NCI-H526 (cell line): ENCODE measurements at places on chromosomes 13 and 19.
A peak's percentile ranks its signal among the peaks of the same experiment; 100 is the strongest.

- no peak for DNase-seq
These were observed 84.5 kb downstream of the EFNB2 start for GRCh38 chr13:106450991-106451390.

- peak; percentile 88 for DNase-seq
These were observed at the start of gene ZNF93 for GRCh38 chr19:19900729-19901444. Gene ZNF93, plus strand, starts transcription at chr19:19900946. Its CDS starts 143 bp downstream, at chr19:19901089.

- DNase-seq: no peak
These were observed 169.9 kb downstream of the FLT1 start for GRCh38 chr13:28325022-28325421.

DNA sequence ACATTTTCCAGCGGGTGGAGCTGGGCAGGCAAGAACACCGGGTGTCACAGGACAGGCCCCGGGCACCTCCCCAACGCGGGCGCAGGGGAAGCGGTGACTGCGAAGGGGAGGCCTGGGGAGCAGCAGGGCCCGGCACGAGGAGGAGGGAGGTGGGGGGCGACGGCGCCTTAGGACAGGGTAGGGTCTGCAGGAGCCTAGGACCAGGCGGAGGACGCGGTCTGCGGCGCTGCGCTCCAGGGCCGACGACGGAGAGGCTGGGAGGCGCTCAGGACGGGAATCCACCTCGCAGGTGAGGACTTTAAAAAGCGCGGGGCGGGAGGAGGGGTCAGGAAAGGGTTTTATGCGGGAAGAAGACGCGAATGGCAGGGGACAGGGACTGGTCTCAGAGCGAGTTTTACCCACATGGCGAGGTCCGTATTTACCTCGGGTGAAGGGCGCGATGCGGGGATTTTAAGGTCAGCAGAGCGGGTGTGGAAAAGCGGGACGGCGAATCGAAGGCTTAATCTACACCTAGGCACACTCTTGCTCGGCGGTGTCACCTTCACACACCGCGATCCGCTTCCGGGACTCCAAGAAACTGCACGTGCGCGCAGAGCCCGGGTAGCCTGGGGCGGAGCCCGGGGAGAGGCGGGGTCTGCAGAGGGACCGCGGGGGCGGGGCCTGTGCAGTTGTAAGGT lies 13.5 kb downstream of the ERVV-2 start:
- DNase-seq: peak; percentile 86

- DNase-seq: no peak
These were observed 13.6 kb downstream of the CCDC97 start for GRCh38 chr19:41323430-41324125.

DNA sequence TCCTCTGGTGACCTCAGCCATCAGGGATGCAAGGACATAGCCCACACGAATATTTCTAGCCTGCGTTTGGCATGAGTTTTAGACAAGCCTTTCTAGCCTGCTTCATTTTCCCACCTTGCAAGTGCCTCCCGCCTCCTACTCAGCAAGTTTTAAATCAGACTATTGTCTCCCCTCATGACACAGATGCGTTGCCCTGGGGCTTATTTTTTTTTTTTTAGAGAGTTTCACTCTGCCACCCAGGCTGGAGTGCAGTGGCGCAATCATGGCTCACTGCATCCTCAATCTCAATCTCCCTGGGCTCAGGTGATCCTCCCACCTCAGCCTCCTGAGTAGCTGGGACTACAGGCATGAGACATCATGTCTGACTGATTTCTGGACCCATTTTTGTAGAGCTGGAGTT lies 14.6 kb downstream of the GJB2 start:
- no peak for DNase-seq

GRCh38 chr13:93603043-93603442 lies 376.4 kb downstream of the GPC6 start:
- no peak for DNase-seq

GRCh38 chr13:89878904-89879303 lies 1468.6 kb upstream of the MIR17HG start:
- no peak for DNase-seq

DNA sequence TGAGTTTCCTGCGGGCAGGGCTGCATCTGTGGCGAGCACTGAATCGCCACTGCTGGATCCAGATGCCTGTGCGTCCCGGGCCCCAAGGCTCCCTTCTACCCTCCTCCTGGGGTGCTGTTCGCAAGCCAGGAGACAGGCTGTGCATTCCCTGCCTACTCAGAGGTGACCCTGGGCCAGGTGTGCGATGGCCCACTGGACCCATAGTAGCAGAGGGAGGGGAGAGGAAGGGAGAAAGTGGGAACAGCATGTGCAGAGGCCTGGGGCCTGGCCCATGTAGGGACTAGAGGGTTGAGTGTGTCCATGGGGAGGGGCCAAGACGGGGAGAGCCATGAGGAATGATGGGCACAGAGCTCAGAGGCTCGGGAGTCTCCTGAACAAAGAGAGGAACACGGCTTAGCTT lies 27.3 kb downstream of the CARM1 start:
- no peak for DNase-seq

GRCh38 chr13:44300895-44301638 lies 72.6 kb upstream of the SERP2 start:
- peak; percentile 57 for DNase-seq

- no peak for DNase-seq
These were observed 4.9 kb upstream of the ZFP36 start for GRCh38 chr19:39401549-39402345.

- no peak for DNase-seq
These were observed 74.6 kb upstream of the NPAS1 start for GRCh38 chr19:46944918-46945628.

DNA sequence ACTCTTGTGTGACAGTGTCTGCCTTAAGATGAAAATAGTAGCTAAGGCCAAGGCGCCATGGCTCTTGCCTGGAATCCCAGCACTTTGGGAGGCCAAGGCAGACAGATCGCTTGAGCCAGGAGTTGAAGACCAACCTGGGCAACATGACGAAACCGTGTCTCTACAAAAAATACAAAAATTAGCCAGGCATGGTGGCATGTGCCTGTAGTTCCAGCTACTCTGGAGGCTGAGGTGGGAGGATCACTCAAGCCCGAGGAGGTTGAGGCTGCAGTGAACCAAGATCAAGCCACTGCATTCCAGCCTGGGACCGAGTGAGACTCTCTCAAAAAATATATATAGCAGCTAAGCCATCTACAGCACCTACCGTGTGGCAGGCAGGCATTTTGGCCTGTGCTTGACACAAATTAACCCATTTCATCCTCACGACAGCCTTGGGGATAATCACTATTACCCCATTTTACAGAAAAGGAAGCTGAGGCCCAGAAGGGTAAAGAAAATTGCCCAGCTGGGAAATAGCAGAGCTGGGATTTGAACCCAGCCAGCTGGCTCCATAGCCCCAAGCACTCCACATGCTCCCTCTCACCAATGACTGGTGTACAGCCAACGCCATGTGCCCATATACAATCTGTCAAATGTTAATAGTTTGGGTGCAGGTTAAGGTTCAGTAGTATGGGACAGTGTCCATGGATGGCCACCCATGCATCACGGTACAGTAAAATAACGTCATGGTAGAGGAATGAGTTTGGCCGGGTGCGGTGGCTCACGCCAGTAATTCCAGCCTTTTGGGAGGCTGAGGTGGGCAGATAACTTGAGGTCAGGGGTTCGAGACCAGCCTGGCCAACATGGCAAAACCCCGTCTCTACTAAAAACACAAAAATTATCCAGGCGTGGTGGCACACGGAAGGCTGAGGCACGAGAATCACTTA lies 3.1 kb downstream of the SLC1A5 start:
- DNase-seq: no peak

DNA sequence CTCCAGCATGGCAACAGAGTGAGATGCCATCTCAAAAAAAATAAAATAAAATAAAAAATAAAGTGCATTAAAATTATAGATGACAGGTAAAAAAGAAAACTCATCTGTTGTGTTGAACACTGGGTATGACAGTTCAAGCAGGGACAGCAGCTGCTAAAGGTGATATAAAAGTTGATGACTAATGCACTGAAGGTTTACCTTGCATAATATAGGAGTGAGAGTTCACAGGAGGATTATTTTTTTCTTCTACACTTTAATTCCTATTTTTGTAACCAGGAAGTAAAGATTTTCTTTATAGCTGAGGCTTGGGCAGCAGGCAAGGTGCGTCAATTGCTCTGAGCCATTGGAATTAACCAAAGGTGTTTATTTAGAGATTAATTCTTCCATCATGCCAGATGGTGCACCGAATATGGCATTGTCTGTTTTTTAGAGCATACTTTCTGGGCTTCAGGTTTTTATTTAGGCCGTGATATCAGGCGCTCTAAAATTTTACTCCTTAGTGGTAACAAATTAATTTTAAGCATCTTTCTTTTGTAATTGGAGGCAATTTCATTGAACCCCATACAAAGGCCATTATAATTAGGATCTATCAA lies 337.0 kb upstream of the SLC10A2 start:
- DNase-seq: no peak

GRCh38 chr13:59948686-59949085 lies 215.0 kb downstream of the DIAPH3 start:
- no peak for DNase-seq

DNA sequence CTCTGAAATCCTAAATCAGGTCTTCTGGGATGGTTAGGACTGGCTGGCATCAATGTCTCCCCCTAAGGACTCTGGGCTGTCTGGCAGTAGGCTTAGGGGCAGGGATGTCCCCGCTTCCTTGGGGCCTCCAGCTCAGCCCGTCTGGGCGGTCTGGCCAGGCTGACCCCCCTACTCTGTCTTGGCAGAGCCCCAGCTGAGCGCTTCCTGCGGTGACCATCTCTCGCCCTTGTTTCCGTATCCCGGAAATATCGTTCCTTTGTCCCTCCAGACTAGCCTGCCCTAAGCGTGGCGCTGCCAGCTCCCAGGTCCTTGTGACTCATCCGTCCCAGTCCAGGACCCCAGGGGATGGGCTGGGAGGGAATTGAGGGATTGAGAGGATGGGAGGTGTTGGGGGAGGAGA lies 11.3 kb downstream of the GTPBP3 start:
- DNase-seq: no peak

DNA sequence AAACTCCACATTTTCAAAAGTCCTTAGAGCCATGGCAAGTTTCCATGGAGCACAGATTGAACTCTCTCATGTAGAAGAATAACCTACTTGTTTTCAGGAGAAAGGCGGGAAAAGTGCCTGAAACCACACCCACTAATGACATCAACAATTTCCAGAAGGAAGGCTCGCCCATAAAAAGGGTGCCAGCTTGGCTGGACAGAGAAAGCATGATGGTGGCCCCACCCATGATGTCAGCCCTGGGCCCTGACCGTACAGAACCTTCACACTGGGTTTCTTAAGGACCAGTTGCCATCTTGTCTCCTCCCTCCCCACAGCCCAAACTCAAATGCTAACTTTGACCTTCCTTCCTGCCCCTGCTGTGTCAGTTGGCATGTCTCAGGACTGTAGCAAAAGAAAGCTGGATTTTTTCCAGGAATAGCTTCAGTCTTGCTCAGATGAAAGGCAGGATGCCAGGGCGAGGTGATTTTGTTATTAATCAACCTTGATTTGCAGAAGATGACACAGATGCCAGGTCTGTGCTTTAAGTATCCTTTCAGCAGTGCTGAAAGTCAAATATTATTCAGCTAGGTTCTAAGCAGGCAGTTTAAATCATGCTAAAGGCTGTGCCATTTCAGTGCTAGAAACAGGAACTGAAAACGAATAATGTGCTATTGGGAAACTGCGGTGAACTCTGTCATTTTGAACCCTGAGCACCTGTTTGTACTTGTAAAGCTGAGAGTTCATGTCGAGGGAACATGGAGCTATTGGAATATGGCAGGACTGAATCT lies 89.5 kb upstream of the RFC3 start:
- no peak for DNase-seq

DNA sequence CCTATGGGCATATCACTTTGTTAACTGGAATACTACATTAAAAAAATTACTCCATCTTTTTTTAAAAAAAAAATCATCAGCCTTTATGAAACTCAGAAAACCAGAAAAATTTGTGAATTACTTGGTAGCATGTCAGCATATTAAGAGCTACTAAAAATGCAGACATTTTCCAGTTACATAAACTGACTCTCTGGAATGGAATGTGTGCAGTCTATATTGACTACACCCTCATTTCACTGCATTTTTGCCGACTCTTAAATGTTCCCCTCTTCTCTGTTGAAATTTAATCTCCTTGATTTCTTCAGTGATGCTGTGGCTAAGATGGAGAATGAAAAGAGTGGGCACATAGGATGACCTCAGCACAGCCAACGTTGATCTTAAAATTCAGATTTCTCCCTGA lies 393.8 kb downstream of the ITGBL1 start:
- DNase-seq: no peak

- DNase-seq: peak; percentile 43
These were observed 27.4 kb upstream of the TIMM44 start for GRCh38 chr19:7970716-7971448.

DNA sequence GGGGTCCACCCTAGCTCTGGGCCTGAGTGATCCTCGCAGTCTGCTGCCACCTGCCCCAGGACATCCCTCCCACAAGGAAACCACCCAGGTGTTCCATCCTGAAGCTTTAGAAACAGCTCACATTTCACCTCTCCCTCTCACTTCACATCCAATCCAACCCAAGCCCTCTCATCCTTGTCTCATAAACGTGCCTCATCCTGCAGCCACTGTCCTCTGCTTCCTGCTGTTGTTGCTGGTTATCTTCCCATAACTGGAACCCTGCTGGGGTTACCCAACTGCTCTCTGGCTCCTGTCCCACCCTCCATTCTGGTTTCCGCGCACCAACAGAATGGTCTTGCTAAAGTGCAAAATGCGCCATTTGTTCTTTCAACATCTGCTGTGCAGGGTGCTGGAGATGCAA lies 59.7 kb upstream of the MTIF3 start:
- DNase-seq: no peak

- DNase-seq: no peak
These were observed 27.5 kb upstream of the UBE2L5 start for GRCh38 chr13:30394751-30395191.

DNA sequence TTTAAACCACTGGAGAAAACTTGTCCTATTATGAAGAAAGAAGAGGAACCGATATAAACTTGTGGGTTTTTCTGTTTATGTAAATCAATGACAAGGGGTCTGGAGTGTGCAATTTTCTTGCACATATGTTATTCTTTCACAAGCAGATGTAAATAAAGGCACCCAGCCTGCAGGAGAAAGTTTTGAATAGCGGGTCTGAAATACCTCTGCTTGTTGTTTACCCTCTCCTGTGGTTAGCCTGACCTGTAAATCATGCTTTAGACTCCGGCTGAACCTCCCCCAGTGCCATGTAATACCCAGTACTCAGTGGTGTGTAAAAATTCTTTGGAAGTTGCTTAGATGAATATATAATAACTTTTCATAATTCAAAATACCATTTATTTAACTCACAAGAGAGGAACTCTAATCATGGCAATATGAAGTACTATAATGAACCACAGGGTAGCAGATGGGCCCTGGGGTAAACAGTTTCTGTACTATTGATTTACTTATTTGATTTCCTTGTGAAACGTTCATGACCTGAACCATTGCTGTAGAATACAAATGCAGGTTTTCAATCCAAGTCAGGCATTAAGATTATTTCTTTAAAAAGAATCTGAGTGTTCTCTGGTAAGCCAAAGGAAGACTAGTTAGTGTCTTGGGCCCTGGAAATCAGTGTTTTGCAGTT lies 245.1 kb downstream of the LMO7 start:
- no peak for DNase-seq

DNA sequence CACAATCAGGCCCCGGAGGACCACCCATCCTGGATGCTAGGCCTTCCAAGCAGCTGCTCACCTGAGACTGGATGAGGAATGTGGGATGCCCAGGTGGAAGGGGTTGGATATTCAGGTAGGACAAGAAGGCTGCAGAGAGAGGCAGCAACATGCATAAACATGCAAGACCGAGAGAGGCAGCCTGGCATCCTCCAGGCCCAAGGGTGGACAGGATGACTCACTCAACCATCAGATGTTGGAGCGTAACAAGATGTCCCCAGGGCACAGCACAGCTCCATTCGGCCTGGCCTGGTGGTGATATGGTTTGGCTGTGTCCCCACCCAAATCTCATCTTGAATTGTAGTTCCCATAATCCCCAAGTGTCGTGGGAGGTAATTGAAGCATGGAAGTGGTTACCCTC lies 10.0 kb upstream of the CABP5 start:
- no peak for DNase-seq
